ENCODE measurements at places on chromosomes 3 and 15. TPM values are rescaled to one million over a fixed set of nuclear protein-coding genes. Genes with fewer than 3 reads are reported as not detected.

Gene PPP2R3A
- 17.3 TPM for total RNA-seq

Gene SSR3
- 322 TPM for total RNA-seq

Gene ZSCAN2
- total RNA-seq = 13.4 TPM

Gene MUC20
- 2.0 TPM for total RNA-seq

Gene FILIP1L
- total RNA-seq = 30.1 TPM

Gene NR1I2
- not detected for total RNA-seq

Data from vein endothelial cell (primary cell).